Stimulated activated CD4-positive, alpha-beta T cell treated with anti-CD3 and anti-CD28 coated beads, TNF-alpha, amount 100 ng/mL, for 48 hours (primary cell): ENCODE measurements at places on chromosomes 1 and 21.

- no peak for DNase-seq
These were observed 56.8 kb downstream of the ECE1 start for GRCh38 chr1:21233490-21233889.

GRCh38 chr1:180185281-180185680 lies 30.6 kb downstream of the QSOX1 start:
- no peak for DNase-seq

GRCh38 chr1:234373959-234374254 lies 651 bp downstream of the COA6 start:
- no peak for DNase-seq

- no peak for DNase-seq
These were observed 86.5 kb upstream of the ATP1A1 start for GRCh38 chr1:116286541-116286971.

- DNase-seq = no peak
These were observed 24.6 kb downstream of the IER5 start for GRCh38 chr1:181113059-181113641.

GRCh38 chr1:36339215-36339614 lies 15.8 kb upstream of the EVA1B start:
- no peak for DNase-seq

- no peak for DNase-seq
These were observed 472.4 kb upstream of the PRMT6 start for GRCh38 chr1:106584107-106584506.

- no peak for DNase-seq
These were observed 53.8 kb upstream of the KCNA3 start for GRCh38 chr1:110728388-110729001.

GRCh38 chr1:147241934-147242448 lies 493 bp upstream of the CHD1L start:
- DNase-seq = no peak

DNA sequence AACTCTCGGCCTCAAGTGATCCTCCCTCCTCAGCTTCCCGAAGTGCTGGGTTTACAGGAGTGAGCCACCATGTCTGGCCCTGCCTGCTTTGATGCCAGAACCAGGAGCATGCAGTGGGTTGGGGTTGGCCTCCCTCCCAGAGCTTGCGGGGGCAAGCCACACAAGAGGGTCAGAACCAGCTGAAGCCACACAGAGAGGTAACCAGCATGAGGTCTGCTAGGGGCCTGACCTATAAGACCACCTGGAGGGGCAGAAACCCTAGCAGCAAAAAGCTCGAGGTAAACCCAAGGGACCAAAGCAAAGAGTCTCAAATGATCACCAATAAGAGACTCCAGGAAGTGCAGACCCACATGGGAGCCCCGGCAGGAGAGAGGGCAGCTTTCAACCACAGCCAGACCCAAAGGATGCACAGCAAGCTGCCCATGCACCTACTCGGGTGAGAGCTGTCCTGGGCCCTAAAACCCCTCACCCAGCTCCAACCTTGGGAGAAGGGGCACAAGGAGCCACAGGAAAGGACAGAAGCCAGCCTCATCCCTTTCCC lies 81.2 kb downstream of the TOMM20 start:
- no peak for DNase-seq

DNA sequence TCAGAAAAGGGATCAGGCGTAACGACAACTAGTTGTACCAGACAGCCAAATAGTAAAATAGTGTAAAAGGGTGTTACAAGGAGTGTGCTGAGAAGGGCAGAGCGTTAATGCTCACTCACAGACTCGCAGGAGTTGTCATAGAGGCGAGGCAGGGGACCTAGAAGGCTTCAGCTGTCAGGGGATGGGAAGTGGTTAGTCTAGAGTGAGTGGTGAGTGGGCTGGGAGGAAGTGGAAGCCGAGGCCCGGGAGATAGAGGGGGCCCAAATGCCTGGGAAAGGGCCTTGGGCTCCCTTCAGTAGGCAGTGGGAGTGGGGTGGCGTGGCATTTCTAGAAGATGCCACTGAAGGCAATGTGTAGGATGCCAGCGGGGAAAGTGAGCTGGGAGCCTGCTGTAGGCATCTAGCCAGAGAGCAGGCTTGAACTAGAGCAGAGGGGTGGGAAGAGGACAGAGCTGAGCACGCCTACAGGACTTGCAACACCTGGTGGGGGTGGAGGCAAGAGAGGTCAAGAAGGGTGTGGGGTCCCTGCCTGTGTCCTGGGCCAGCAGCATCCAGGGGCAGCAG lies 10.3 kb downstream of the SLC6A17 start:
- no peak for DNase-seq

DNA sequence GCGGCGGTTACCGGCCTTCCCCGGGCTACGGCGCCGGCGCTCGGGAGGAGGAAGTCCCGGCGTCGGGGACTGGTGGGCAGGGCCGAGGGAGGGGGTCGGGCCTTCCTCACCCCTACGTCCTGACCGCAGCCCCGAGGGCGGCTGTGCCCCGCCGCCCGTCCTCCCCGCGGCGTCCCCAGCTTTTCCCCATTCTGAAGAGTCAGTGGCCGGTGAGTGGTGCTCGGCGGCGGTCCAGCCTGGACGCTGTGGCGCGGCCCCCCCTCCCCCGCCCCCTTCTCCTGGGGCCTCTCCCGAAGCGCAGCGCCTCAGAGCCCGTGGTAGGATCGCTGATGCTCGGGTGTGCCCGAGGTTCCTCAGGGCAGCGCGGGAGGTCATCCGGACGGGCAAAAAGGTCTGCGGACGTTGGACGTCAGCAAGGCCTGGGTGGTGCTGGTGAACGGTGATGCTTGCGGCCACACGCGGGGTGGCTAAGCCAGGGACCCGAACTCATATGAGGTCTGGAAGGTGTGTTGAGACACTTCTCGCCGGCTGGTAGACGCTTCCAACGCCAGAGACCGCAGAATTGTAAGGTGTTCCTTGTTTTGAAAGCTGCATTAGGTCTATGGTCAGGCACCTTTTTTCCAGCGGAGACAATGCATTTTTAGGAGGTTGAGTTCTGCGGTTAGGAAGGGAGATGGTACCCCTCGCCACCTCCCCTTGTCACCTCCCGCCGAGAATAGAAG lies 725 bp downstream of the SLC25A33 start:
- no peak for DNase-seq

GRCh38 chr1:202578565-202578964 lies 131.7 kb downstream of the SYT2 start:
- DNase-seq = no peak

GRCh38 chr1:20740781-20741180 lies 8.3 kb upstream of the SH2D5 start:
- DNase-seq = no peak

DNA sequence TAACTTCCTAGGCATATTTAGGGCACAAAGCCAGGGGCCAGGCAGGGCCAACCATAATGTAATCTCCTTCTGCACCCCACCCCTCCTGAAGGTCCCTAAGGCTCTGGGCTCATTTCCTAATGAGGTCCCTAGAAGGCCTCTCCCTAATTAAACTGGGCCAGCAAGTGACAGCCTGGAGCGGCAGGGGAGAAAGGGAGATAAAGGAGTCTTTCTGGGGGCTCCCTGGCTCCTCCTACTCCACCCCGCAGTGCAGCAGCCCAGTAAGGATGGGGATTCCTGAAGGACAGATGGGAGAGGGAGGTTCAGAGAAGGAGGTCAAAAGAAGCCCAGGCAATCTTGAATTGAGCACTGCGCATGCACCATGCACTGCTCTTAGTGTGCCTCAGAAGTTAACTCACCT lies 12.8 kb downstream of the LRP8 start:
- no peak for DNase-seq

GRCh38 chr1:113307771-113308445 lies 82.4 kb upstream of the MAGI3 start:
- DNase-seq = no peak

- DNase-seq = no peak
These were observed 30.0 kb upstream of the RGS4 start for GRCh38 chr1:163038928-163039706.

GRCh38 chr1:23979387-23979880 lies 693 bp downstream of the SRSF10 start:
- DNase-seq = no peak

DNA sequence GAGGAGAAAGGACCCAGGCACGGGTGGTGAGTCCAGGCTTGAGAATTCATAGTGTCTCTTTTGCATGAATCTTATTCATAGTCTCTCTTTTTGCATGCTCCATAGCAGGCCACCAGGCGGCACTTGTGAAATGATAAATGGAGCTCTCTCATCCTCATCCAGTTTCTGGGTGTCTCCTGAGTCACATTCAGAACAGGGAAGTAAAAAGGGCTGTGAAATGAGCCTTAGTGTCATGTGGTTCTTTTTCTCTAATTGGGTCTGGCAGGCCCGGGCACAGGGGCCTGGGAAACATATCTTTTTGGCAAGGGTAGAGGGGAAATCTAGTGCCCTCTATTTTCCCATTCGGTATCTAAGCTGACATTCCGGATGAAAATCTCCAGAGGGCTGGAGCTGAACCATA lies 19.1 kb upstream of the NCF2 start:
- DNase-seq = no peak
